Central memory CD4-positive, alpha-beta T cell (primary cell): ENCODE measurements at places on chromosomes 16 and 17.

GRCh38 chr16:21194771-21195301 lies 16.5 kb downstream of the ZP2 start:
- no peak for DNase-seq

- no peak for DNase-seq
These were observed 5.1 kb upstream of the RASL10B start for GRCh38 chr17:35726127-35726952.

DNA sequence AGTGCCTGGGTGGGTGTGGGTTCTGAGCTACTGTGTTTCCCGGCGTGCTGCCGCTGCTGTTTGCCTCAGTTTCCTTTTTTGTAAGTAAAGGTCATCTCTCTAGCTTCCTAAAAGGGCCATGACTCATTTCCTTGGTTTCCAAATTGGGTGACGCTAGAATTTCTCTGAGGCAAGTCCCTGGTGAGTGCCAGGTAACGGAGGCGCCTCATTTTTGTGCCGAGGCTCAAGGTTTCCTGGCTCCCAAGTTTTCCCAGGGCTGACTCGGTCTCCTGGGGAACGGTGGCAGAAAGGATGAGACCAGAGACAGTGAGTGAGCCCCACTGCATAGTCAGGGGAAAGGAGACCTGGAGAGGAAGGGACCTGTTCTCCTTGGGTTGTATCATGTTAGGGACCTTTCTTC lies 20.3 kb downstream of the MSI2 start:
- no peak for DNase-seq

DNA sequence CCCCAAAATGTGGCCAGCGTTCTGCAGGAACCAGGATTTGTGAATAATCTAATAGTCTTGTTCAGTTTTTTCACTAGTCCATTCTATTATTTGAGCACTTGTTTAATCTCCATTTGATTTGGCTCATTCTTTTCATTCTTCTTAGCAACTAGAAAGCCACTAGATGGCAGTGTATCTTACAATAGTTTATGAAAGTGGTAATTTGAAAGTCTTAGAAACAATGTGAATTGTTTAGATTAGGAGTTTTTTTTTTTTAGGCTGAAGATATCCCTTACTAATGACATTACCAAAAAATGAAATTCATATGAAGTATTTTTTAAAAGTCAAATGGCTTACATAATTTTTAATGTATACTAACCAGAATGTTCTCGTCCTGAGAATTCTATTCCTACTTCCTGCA lies 6.7 kb downstream of the ERI2 start:
- no peak for DNase-seq

DNA sequence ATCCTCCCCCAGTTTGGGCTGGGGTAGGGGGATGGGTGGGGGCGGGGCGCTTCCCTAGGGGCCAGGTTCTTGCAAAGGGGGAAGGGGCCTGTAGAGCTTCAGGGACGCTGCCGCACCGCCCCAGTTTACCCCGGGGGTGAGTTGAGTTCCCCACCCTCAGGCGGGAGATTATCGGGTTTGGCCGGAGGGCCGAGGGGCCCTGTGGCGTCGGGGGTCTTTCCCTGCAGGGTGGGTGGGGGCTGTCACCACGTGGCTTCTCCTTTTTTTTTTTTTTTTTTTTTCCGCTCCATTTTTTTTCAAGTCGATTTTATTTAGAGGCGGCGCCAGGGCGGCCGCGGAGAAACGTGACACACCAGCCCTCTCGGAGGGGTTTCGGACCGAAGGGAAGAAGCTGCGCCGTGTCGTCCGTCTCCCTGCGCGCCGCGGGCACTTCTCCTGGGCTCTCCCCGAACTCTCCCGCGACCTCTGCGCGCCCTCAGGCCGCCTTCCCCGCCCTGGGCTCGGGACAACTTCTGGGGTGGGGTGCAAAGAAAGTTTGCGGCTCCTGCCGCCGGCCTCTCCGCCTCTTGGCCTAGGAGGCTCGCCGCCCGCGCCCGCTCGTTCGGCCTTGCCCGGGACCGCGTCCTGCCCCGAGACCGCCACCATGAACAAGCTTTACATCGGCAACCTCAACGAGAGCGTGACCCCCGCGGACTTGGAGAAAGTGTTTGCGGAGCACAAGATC lies at the start of gene IGF2BP1:
IGF2BP1 (plus strand) TSS at position 283 of the 724 bp plus-strand sequence; CDS start at position 644, 361 bp downstream.
- DNase-seq, result no peak

DNA sequence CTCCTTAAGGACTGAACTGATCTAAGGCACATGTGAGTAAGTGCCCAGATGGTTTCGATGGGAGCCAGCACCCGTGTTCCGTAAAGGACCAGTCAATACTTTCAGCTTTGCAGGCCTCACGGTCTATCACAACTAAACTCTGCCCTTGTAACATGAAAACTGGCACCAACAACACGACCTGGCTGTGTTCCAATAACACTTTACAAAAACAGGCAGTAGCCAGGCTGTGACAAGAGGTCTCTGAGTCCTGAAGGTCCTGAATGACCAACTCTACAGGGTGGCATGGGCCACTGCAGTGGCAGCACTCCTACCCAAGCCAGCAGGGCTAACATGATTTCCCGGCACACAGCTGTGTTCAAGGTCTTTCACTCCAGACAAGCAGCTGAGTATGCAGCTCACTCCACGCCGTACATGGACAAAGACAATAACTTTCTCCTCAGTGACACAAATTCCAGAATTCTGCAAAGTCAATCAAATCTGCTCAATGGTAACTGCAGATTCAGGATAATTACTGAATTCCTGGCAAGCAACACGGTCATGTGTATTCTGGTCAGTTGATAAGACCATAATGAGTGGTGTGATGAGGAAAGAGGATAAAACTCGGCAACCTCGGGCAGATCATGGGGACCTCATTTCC lies 15.3 kb downstream of the NPLOC4 start:
- no peak for DNase-seq

DNA sequence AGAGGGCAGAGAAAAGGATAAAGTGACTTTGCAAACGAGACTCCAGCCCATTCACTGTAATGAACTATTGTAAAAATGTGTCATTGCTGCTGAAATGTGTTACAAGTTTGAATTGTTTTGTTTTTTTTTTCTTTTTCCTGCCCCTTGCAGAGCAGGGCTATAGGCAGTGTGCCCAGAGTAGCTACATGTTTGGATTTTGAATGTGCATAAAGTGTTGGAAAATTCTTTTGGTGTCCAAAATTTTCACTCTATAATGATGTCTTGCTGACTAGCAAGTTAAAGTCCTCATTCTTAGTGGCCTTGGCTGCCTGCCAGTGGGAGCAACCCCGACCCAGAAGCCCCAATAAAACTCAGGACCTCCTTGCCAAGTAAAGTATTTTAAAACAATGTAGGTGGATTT lies 66.5 kb downstream of the IGF2BP1 start:
- no peak for DNase-seq

DNA sequence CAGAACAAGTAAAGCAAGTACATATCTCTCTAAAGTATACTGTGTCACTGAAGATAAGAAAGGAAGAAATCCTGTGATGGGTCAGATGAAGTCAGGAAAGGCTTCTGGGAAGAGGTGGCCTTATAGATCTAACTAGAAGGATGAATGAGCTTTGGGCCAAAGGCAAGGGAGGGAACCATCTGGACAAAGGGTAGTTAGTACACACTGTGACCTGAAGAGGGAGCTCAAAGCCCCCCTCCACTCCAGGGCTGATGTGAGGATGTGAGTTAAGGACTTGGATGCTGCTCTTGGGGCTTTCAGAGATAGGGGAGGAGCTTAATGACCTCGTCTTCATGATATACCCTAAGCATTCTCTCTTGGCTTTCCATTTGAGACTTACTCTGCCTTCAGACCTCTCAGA lies 185.3 kb upstream of the CACNG3 start:
- DNase-seq, result no peak

DNA sequence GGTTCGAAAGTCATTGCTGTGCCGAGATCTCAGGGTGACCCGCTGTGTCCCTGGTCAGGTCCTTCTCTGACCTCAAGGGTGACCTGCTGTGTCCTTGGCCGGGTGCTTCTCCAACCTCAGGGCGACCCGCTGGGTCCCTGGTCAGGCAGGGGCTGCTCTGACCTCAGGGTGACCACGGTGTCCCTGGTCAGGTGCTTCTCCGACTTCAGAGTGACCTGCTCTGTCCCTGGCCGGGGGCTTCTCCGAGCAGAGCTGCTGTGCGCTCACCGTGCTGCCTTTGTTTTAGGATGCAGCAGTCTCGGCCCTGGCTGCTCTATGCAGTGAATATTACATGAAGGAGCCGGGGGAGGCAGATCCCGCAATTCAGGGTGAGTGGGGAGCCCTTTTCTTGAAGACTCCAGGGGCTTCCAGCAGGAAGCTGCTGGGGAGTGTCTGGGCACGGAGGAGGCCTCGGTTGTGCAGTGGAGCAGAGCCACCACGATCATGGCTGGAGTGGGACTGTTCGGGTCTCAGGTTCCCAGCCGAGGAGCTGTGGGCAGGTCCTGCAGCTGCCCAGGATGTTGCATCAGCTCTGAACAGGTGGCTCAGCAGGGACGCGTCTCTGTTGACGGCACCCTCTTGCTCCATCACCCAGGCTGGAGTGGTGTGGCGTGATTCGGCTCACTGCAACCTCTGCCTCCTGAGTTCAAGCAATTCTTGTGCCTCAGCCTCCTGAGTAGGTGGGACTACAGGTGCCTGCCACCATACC lies 83.7 kb upstream of the ZNF750 start:
- DNase-seq, result no peak

GRCh38 chr17:17153071-17153470 lies 53.1 kb downstream of the PLD6 start:
- DNase-seq, result no peak

DNA sequence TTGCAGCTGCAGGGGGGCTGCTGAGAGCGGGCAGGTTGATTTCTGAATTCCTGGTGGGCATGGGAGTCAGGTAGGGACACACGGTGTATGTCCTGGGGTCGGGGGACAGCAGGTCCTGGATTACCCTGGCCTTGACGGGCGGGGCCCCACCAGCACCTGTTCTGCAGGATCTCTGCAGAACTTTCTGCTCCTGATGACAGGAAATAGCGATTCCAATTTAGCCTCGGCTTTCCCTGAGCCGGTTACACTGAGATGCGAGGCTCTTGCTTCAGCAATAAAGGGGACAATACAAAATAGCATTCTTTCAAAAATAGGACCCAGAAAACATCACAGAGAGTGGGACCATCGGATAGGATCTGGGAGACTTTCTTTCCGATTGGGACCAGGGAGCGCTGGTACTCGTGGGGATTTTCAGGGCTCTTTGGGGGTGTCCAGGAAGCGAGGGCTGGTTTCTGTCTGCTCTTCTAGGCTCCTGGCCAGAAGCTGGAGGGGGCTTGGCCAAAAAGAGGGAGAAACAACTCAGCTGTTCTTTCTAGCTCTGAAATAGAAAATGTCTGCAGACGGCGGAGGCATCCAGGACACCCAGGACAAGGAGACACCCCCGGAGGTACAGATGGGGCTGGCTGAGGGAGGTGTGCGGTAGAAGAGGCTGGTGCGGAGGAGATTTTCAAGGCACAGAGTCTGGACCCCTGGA lies 642 bp downstream of the ZNF205 start:
- no peak for DNase-seq

DNA sequence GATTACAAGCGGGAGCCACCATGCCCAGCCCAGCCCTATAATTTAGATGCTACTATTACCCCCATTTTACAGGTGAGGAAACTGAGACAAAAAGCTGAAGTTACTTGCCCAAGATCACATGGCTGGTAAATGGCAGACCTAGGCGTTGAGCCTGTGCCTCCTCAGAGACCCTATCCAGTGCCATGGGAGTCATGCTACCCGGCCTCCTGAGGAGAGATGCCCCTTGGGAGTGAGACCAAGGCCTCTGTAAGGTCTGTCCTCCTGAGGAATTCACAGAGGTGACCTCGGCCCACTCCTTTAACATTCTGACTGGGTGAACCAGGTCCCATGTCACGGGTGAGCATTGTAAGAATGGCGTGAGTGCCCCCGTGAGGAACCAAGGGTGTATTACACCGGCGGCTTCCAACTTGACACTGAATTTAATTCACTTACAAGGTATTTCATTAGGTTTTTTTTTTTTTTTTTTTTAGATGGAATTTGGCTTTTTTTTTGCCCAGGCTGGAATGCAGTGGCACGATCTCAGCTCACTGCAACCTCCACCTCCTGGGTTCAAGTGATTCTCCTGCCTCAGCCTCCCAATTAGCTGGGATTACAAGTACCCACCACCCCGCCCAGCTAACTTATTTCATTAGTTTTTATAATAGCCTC lies 95.7 kb downstream of the ABCC6 start:
- DNase-seq, result peak; percentile 48

- DNase-seq, result no peak
These were observed 29.0 kb upstream of the HOXB13 start for GRCh38 chr17:48757524-48757961.

DNA sequence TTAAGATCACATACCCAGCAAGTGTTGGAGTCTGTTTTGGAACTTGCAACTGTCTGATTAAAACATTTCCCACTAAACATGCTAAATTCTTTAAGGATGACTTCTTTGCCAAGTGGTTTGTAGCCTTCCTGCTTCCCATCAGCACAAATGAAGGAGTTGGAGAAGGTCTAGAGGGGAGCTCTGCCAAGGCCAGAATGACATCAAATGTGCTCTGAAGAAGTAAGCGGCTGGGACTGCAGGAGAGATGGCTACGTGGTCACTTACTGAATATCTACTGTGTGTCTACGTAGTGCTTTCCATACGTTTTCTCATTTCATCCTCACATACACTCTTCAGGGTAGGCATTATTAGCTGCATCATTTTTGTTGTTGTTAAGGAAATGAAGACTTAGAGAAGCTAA lies 135.7 kb upstream of the NLRP1 start:
- DNase-seq, result no peak

DNA sequence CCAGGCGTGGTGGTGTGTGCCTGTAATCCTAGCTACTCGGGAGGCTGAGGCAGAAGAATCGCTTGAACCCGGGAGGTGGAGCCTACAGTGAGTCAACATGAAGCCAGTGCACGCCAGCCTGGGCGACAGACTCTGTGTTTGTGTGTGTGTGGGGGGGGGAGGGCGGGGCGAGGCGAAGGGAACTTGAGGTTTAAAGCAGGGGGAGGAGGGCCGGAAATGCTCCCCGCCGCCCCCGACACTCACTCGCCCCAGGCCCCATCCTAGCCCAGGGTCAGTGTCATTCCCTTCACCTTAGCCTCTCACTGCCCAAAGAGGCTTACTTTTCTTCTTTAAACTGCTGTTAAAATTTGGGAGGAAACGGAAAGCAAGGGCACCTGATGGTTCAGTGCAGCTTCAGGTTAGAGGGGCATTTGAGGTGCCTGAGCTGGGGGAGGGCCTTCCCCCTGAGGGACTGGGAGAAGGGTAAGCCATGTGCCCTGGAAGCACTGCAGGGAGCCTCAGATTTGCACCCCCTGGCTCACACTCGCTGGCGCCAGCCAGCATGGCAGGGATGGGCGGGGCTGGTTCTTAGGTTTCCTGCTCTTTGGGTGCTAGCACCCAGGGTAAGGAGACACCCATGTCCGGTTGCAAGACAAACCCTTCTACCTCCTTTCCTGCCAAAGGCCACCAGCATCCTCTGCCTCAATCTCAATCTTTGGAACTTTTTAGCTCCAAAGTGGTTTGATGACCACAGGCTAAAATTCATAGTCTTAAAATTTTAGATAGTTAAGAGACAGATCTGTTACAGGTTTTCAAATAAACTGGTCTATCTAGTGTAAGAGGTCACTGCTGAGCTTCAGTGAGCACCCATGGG lies 2.2 kb upstream of the LIMD2 start:
- DNase-seq, result peak; percentile 72
